ENCODE measurements at places on chromosomes 12 and 14. TPM values are rescaled to one million over a fixed set of nuclear protein-coding genes. Genes with fewer than 3 reads are reported as not detected.

DNA sequence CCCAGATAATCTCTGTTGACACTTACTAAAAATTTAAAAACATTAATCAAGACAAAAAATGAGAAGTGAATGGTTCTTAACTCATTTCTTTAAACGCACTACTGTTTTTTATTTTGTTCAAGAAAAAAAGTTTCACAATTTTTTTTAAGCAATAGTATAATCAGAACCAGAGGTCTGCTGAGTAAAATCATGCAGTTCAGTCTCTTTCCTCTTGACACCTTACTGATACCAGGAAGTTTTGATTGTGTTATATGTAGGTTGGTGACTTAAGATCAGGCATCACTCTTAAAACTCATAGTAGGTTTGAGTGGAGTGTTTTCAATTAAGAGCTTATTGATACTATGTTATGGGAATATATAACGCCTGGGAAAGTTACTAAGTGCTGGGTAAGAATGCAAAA is 121.4 kb downstream of the TRMT5 start:
- H3K27ac ChIP-seq: no peak overlapping the region
- no peaks in the 10 kb centered on the region for H3K36me3 ChIP-seq
- H3K27me3 ChIP-seq: no peaks in the 10 kb centered on the region
- DNase-seq: no peak
- H3K4me3 ChIP-seq: no peak overlapping the region

- no peak overlapping the region for H3K4me3 ChIP-seq
- no peaks in the 10 kb centered on the region for H3K4me1 ChIP-seq
- no peaks in the 10 kb centered on the region for H3K27me3 ChIP-seq
- H3K27ac ChIP-seq: no peak overlapping the region
- no peak for DNase-seq
These were observed 30.2 kb upstream of the FGD4 start for GRCh38 chr12:32369202-32369601.

DNA sequence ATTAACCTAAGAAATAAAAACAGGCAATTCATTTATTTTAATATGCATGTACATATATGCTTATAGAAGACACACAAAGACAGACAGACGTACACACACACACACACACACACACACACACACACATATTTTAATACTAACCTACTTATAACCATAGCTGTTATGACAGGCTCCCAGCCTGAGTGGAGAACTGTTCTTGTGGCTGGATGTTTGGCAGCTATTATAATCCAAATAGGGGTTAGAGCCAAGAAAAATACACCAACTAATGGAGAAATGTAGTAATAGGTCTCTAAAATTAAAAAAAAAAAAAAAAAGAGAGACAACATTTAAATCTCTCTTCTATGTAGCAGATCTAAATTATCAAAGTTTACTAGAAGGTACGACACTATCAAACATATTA is 91.8 kb downstream of the SLC41A2 start:
- H3K27me3 ChIP-seq: no peaks in the 10 kb centered on the region
- no peaks in the 10 kb centered on the region for H3K36me3 ChIP-seq
- no peak overlapping the region for H3K27ac ChIP-seq
- no peak overlapping the region for H3K4me3 ChIP-seq
- no peak for DNase-seq
- peaks cover 6% of the 10 kb centered on the region for H3K4me1 ChIP-seq

GRCh38 chr14:76654573-76655108 is 106.6 kb upstream of the VASH1 start:
- no peaks in the 10 kb centered on the region for H3K36me3 ChIP-seq
- no peaks in the 10 kb centered on the region for H3K4me1 ChIP-seq
- no peak overlapping the region for H3K27ac ChIP-seq
- no peak for DNase-seq
- no peak overlapping the region for H3K4me3 ChIP-seq

GRCh38 chr14:103472939-103473338 is 49.7 kb downstream of the CKB start:
- no peak for DNase-seq
- H3K4me3 ChIP-seq: no peak overlapping the region
- H3K27ac ChIP-seq: no peak overlapping the region
- peaks cover 6% of the 10 kb centered on the region for H3K4me1 ChIP-seq

DNA sequence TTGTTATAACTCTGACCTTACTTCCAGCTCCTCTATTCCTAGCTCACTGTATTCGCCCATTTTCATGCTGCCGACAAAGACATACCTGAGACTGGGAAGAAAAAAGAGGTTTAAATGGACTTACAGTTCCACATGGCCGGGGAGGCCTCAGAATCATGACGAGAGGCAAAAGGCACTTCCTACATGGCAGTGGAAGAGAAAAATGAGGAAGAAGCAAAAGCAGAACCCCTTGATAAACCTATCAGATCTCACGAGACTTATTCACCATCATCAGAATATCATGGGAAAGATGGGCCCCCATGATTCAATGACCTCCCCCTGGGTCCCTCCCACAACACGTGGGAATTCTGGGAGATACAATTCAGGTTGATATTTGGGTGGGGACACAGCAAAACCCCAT is 14.5 kb upstream of the PHC1 start:
- H3K4me3 ChIP-seq: no peak overlapping the region
- no peaks in the 10 kb centered on the region for H3K36me3 ChIP-seq
- H3K27ac ChIP-seq: no peak overlapping the region
- DNase-seq: no peak
- H3K4me1 ChIP-seq: peaks cover 3% of the 10 kb centered on the region

- no peak overlapping the region for H3K27ac ChIP-seq
- DNase-seq: no peak
- no peak overlapping the region for H3K4me3 ChIP-seq
- H3K36me3 ChIP-seq: no peaks in the 10 kb centered on the region
- H3K27me3 ChIP-seq: no peaks in the 10 kb centered on the region
These were observed 42.1 kb downstream of the SLCO1B3 start for GRCh38 chr12:20852649-20853048.

DNA sequence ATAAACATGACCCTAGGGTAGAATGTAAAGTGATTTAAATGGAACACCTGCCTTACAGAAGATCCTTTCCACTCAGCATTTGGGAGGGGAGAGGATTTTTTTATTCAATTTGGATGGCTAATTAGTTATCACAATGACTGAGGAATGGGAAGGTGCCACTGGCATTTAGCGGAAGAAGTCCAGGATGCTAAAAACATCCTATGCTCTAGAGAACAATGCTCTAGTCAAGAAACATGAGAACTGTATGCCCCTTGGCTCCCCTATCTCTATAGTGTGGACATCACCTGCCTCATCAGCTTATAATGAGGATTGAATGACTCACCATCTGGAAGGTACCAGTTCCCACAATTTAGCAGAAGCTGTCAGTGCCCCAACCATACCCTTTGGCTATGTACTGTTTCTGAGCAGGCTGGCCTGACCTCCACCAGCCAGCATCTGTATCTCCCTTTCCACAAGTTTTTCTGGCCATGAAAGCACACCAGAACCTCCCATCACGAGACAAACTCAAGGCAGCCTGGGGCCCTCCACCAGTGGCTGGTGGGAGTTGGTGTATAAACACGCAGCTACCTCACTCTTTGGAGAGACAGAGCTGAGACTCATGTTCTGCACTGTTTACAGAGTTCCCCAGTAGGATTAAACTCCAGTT is 109.7 kb upstream of the VASH1 start:
- no peaks in the 10 kb centered on the region for H3K36me3 ChIP-seq
- no peak overlapping the region for H3K27ac ChIP-seq
- no peaks in the 10 kb centered on the region for H3K27me3 ChIP-seq
- no peak for DNase-seq

DNA sequence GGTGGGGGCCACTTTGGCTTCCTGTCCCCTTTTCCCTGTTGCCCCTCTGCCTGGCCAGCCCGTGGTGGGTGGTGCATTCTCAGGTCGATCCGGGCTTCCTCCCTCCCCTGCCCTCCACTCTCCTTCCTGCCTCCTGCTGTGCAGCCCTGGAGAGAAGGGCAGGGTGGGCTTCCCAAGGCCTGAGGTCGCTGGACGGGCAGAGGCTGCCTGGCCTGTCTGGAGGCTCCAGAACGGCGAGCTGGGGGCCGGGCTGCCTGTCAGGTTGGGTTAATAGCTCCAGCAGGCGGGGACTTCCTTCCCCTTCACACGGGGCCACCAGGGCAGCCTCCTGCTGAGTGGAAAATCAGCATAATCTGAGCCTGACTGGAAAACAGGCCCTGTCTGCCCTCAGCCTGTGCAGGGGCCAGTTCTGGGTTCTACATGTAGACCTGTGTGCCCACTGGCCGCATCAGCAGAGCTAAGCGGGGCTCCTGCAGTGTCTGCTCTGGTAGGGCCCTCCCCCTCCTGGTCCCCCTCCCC is 11.3 kb downstream of the KIF26A start:
- no peak overlapping the region for H3K4me3 ChIP-seq
- no peak overlapping the region for H3K27ac ChIP-seq
- no peaks in the 10 kb centered on the region for H3K27me3 ChIP-seq
- no peaks in the 10 kb centered on the region for H3K4me1 ChIP-seq
- no peaks in the 10 kb centered on the region for H3K36me3 ChIP-seq
- no peak for DNase-seq

DNA sequence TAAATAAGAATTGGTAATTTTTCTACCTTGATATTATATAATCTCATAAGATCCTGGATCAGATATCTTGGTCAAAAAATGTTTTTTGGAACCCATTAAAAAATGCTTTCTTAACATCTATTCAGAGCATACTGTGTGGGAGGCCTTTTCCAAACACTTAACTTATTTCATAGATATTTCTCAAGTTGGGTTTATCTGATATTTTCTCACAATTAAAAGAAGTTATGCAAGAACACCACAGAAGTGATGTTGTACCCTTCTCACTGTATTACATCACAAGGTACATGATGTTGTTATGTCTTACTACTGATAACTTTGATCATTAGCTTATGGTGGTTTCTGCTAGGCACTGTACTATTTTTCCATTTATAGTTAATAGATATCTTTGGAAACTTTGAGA is 23.4 kb upstream of the PRPF39 start:
- no peaks in the 10 kb centered on the region for H3K36me3 ChIP-seq
- no peak overlapping the region for H3K27ac ChIP-seq
- DNase-seq: no peak
- H3K27me3 ChIP-seq: no peaks in the 10 kb centered on the region
- no peaks in the 10 kb centered on the region for H3K4me1 ChIP-seq
- no peak overlapping the region for H3K4me3 ChIP-seq

Gene EGLN3
- 3.4 TPM for polyA plus RNA-seq

Gene GSKIP
- polyA plus RNA-seq: 68.3 TPM

Gene ACYP1
- 38.8 TPM for polyA plus RNA-seq

Gene SLC8A3
- 0.61 TPM for polyA plus RNA-seq

Gene AGAP2
- polyA plus RNA-seq: 1.9 TPM

Gene SLCO1B3
- 1.3 TPM for polyA plus RNA-seq

Gene C12orf50
- 47.0 TPM for polyA plus RNA-seq
